ENCODE measurements at places on chromosomes 7 and 10. TPM values are rescaled to one million over a fixed set of nuclear protein-coding genes. Genes with fewer than 3 reads are reported as not detected.

GRCh38 chr10:126387931-126388911, at the start of gene ADAM12:
TSS of gene ADAM12 (minus strand) at chr10:126388477. CDS start at chr10:126388145, 332 bp downstream.
- H3K4me1 ChIP-seq = peaks cover 10% of the 10 kb centered on the region
- peaks cover 11% of the 10 kb centered on the region for H3K27me3 ChIP-seq
- H3K36me3 ChIP-seq = no peaks in the 10 kb centered on the region
- no peak for DNase-seq

DNA sequence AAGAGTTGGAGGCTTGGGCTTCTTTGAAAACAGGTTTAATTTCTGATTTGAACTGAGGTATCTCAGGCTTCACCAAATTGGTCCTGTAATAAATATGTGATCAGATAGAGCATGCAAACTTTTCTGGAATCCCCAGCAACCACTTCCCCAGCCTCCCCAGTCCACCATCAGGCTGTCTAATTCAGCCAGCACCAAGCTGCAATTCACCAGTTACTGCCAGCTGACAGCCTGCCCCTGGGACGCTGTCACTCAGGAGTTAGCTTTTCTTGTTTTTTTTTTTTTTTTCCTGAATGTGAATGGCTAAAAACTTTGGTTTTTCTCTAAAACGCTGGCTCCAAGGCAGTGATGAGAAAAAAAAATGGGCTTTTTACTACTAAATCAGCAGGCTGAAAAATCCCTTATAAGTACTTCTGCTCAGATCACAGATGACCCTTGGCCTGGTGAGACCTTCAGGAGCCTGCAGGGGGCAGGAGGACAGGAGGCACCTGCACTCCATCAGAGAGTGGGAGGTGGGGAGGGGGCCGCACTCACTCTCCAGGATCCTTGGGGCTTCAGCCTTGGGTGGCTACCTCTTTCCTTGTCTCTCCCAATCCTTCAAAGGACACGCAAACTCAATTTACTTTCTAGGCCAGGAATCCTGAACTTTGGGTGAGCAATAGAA, 349.4 kb downstream of the GATA3 start:
- H3K4me1 ChIP-seq = no peaks in the 10 kb centered on the region

GRCh38 chr7:120677535-120677934, 180.4 kb downstream of the TSPAN12 start:
- H3K4me1 ChIP-seq = no peaks in the 10 kb centered on the region
- H3K36me3 ChIP-seq = no peaks in the 10 kb centered on the region

TLL2 gene
- total RNA-seq = not detected

PDZD7 gene
- total RNA-seq = 0.18 TPM
